ENCODE measurements at places on chromosomes 16 and 17.
A peak's percentile ranks its signal among the peaks of the same experiment; 100 is the strongest.

GRCh38 chr17:18252160-18252559, 6.4 kb downstream of the FLII start:
- DNase-seq, result no peak

DNA sequence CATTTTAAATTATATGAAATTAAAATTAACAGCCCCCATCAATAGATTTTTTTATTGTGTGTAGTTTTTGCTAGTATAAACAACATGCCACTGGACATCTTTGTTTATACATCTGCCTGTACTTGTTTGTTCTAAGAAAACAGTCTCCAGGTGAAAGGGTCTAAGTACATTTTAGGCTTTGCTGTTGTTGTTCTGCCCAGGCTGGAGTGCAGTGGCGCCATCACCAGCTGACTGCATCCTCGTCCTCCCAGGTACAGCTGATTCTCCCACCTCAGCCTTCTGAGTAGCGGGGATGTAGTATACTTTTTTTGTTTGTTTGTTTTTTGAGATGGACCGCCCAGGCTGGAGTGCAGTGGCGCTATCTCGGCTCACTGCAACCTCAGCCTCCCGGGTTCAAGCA, 25.5 kb downstream of the C17orf58 start:
- DNase-seq, result no peak

- DNase-seq, result no peak
Observed at GRCh38 chr16:22633799-22634198, 123.1 kb downstream of the NPIPB5 start.

DNA sequence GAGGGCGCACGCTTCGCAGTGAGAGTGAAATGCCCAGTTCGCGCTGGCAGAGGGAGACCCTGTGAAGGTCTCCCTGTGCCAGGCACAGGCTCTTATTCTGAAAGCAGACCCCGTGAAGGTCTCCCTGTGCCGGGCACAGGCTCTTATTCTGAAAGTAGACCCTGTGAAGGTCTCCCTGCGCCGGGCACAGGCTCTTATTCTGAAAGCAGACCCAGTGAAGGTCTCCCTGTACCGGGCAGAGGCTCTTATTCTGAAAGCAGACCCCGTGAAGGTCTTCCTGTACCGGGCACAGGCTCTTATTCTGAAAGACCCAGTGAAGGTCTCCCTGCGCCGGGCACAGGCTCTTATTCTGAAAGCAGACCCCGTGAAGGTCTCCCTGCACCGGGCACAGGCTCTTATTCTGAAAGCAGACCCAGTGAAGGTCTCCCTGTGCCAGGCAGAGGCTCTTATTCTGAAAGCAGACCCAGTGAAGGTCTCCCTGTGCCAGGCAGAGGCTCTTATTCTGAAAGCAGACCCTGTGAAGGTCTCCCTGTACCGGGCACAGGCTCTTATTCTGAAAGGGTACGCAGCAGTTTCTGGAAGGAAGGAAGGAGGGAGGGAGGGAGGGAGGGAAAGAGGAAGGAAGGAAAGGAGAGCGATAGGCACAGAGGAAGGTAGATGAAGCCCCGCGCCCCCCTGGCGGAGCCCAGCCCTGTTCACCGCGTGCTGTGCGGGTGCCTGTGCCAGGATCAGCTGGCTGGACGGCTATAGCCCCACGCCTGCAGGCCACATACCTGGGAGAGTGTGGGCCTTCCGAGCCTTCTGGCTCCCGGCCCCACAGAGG, 55.3 kb downstream of the WDR45B start:
- peak; percentile 81 for DNase-seq

DNA sequence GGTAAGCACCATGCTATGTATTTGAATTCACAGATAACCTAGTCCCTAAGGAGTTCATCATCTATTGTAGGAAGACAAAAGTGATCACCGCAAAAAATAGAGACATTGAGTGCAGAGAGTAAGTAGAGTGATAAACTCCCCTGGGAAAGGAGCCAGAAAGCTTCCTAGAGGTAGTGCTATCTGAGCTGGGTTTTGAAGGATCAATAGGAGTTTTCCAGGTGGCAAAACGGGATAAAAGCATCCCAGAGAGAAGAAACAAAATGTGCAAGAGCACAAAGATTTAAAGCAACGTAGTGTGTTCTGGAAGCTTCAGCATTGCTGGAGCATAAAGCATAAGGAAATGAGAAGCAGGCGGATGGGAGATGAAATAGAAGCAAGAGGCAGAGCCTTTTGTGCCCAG, 120.7 kb upstream of the PLCG2 start:
- no peak for DNase-seq

- DNase-seq, result no peak
Observed at GRCh38 chr17:55663400-55663799, 59.3 kb downstream of the TMEM100 start.

DNA sequence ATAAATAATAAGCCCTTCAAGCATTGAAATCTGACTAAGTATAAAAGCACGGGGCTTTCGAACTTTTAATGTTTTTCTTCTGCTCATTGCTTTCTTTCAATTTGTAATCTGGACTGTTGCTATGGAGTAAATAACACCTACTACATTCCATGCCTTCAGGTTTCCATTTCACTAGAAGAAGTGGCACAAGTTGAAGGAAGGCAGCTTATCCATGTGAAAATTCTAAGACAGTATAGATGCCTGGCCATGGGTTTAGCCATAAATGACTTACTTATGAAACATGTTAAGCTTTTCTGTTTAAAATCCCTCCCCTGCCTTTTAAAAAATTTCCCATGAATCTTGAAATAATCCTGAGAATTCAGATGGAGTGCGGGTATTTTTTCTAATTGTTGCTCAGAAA, 30.6 kb downstream of the KCNJ16 start:
- DNase-seq, result no peak

GRCh38 chr16:31094088-31094423, 541 bp downstream of the VKORC1 start:
- no peak for DNase-seq

DNA sequence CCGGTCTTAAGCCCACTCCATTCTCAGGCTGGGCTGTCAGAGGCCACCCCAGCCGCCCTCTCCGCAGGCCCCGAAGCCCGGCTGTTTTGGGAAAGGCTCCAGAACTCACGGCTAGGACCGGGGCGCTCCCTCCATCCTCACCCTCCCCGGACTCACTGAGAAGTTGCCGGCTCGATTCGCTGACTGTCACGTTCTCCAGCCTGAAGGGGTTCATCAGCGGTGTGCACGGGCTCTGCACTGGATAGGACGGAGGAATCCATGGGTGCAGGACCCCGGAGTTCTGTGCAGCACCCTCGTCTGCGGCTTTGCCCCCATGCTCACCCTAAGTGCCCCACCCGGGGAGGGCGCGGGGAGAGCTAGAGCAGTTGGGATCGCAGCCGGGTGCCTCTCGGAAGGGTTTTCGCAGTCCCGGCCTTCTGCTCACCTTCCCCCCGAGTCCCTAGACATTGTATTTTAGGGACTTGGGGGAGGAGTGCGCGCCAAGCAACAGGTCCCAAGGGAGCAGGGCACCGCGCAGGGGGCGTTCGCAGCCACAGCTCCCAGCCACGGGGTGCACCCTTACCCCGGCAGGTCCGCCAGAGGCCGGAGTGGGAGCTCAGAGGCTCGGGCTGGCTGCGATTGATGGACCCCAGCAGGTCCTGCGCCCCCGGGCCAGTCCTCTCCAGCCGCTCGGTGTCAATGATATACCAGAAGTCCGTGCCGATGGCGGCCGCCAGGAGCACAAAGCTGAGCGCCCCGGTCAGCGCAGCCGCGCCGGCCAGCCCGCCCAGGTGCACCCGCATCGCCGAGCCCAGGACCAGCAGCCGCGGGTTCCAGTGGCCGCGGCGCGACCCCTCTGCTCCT, 1.0 kb downstream of the TMEM114 start:
- DNase-seq, result no peak

DNA sequence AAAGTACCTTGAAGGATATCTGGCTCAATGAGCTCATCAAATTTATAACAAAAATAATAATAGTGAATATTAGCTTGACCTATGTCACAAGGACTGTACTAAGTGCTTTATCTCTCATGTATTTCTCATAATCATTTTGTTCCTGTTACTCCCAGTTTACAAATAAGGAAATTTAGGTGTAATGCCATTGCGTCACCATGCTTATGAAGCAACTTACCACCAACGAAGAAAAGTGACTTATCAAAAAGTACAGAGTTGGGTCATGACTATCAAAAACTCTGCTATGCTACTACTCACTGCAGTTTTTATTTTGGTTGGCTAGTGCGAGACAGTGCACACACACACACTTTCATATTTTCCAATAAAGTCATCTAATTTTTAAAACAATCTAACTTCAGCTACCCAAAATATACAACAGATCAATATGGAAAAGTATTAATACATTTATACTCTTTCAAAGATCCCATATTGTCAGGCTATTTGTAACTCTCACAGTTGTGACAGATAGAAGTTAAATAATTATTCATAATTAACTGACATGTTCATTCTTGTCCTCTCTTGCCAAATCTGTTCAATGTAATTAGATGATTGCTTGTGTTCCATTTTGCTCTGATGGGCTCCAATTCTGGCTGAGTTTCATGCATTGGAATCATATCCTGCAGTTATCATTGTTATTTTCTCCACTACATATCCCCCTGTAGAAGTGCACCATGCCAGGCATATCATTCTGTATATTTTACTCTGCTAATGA, 119.4 kb downstream of the KCNJ2 start:
- DNase-seq, result no peak

DNA sequence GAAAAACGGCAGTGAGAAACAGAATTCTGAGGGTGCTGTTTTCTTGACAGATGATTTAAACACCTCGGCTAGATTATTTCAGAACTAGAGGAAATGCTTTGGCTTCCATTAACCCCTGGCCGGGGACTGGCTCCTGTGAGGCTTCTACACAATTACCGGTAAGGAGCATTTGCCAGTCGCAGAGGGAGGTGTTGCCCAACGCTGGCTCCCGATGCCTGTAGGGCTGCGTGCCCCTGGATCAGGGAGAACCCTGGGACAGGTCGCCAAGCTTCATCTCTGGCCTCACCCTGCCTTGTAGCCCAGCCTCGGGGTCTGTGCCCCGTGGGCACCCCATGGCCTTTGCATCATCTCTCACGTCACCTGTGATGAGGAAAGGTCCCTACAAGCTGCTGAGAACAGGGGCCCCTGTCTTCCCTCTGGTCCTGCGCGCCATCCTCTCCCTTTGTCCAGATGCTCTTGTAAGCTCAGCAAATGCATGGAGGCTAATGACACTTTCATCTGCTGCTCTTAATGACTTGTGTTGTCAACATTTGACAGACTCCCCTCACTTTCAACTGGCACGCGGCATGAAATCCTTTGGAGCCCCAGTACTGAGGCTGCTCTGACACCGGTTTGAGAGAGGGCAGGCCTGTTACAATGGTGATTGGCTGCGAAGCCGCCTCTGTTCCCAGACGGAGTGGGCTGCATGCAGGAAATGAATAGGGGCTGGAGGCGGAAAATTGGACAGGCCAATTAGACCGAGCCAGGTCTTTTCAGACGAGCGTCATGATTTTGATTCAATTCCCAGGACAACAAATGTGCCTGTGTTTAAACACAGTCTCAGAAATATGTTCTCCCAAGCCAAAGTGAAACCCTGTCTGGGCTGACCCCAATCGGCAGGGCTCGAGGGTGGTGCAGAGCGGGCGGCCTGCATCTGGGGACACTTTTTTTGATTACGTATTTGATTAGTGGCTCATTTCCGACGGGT, 85.5 kb upstream of the DOC2B start:
- peak; percentile 74 for DNase-seq

DNA sequence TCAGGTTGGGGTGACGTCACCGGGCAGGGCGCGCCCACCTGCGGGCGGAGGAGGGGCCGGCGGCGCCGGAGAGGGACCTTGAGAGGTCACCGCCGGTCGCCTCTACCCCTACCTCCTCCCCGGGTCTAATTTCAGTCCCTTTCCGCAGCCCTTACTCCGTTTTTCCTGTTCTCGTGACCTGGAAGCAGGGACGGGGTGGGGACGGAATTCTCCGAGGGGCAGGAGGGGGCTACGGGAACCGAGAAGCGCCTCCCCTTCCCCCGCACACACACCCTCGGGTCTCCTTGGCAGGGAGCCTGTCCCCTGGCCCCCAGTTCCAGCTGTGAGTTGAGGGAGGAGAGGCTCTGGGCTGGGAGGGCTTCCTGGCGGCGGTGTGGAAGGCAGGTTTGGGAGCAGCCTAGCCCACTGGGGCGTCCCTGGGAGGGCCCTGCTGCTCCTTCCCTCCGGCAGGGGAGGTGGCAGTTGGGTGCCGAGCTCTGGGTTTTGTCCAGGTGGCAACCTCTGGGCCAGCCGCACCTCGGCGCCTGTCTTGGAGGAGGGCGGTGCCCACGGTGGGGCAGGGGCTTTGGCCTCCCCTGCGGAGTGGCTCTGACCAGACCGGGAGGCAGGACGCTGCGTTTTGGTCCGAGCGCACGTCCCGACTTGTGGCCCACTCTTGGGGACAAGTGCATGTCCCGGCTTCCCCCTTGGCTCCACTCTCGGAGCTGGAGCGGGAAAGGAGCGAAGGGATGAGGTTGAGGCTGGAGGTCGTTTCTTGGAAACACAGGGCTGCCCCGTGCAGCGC, 773 bp downstream of the SYNGR3 start:
- DNase-seq, result no peak
